ENCODE measurements at places on chromosomes 6 and 20.
A peak's percentile ranks its signal among the peaks of the same experiment; 100 is the strongest.

- no peak overlapping the region for H3K27ac ChIP-seq
- H3K4me3 ChIP-seq, result no peak overlapping the region
- H3K4me1 ChIP-seq, result no peaks in the 10 kb centered on the region
- no peaks in the 10 kb centered on the region for H3K27me3 ChIP-seq
- no peaks in the 10 kb centered on the region for H3K36me3 ChIP-seq
- DNase-seq, result no peak
Measured at GRCh38 chr6:2848851-2849250, 7.2 kb upstream of the SERPINB1 start.

DNA sequence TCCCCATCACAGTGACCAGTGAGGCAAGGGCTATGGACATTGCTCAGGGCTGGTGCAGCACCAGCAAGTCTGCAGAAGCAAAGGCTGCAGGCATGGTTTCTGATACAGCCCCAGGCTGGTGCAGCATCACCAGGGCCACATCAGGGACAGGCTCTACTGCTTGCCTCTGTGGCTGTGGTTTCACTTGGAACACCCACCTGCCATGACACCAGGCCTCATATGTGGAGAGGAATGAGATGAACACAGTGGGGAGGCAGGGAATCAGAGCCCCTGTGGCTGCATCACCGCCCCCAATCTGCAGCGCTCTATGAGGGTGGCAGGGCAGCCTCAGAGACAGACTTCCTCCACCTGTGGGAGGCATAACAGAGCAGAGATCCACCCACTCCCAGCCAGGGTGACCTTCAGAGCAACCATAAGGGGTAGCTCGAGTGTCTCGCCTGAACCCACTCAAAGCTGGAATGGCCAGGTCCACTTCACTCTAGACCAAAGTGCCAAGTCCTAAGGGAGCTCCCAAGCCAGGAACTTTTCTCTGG lies 7.9 kb downstream of the RING1 start:
- H3K27me3 ChIP-seq, result no peaks in the 10 kb centered on the region
- no peak overlapping the region for H3K4me3 ChIP-seq
- no peak for DNase-seq
- no peak overlapping the region for H3K27ac ChIP-seq
- no peaks in the 10 kb centered on the region for H3K36me3 ChIP-seq
- no peaks in the 10 kb centered on the region for H3K4me1 ChIP-seq

DNA sequence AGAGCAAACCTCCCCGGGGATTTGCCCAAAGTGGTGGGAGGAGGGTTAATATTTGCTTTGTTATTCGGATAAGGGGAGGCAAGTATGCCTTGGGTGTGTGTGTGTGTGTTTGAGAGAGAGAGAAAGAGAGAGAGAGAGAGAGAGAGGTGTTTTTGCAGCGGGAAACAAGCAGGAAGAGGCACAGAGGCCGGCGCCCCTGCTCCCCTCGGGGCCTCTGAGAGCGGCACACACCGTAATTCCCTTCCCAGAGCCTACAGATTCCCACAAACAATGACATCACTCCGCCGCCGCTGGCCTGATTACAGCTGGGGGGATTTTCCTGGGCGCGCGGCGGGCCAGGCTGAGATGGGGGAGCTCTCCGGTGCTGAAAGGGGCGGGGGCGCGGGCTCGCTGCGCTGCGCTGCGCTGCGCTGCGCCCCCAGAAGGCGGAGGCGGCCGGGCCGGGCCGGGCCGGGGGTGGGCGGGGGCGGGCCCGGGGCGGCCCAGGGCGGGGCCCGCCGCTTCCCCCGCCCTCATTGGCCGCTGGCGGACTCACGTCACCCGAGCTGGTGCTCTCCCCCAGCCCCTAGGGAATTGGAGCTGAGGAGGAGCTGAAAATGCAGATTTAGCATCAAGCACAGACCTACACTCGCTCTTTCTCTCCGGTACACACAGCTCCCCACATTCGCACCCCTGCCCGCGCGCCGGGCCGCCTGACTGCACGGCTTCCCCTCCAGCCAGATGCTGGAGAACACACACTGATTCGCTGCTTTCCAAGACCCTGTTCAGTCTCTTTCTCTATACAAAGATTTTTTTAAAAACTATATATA lies at the start of gene PCSK2:
PCSK2 (plus strand) TSS at position 631 of the 809 bp plus-strand sequence. CDS start 266 bp downstream, outside the sequence.
- H3K4me3 ChIP-seq, result peak within 1 kb of the TSS; percentile 41

- no peak overlapping the region for H3K27ac ChIP-seq
- no peaks in the 10 kb centered on the region for H3K4me1 ChIP-seq
- no peaks in the 10 kb centered on the region for H3K27me3 ChIP-seq
- no peak overlapping the region for H3K4me3 ChIP-seq
Measured at GRCh38 chr20:57724610-57725405, 15.0 kb upstream of the PMEPA1 start.

DNA sequence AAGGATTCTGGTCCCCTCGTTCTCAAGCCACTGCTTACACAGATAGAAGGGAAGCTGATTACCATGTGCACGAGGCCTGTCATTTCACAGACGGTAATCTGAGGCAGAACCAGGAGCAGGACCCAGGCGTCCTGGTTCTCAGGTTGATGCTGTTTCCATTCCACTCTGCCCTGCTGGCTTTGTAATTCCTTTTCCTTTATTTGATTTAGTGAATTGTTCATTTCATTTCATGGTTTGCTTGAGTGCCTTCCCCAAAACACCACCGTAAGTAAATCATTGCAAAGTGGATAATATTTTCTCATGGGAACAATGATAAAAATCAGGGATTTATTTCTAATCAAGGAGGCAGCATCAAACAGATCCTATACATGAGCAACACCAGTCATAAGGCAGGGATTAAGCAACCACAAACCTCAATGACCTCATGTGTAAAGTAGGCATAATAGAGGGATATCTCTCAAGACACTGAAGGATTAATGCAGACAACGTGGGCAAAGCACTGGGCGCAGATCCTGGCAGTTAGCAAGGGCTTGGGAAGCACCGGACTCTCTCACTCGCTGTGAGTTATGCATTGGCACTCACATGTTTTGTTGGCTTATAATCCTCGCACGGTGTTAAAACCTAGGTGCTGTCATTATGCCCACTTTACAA lies 229.5 kb upstream of the FOXQ1 start:
- H3K4me3 ChIP-seq, result no peak overlapping the region
- no peaks in the 10 kb centered on the region for H3K4me1 ChIP-seq
- no peaks in the 10 kb centered on the region for H3K36me3 ChIP-seq
- H3K27me3 ChIP-seq, result no peaks in the 10 kb centered on the region

- no peak overlapping the region for H3K27ac ChIP-seq
- no peaks in the 10 kb centered on the region for H3K4me1 ChIP-seq
Measured at GRCh38 chr6:16042751-16043150, 86.1 kb upstream of the MYLIP start.

DNA sequence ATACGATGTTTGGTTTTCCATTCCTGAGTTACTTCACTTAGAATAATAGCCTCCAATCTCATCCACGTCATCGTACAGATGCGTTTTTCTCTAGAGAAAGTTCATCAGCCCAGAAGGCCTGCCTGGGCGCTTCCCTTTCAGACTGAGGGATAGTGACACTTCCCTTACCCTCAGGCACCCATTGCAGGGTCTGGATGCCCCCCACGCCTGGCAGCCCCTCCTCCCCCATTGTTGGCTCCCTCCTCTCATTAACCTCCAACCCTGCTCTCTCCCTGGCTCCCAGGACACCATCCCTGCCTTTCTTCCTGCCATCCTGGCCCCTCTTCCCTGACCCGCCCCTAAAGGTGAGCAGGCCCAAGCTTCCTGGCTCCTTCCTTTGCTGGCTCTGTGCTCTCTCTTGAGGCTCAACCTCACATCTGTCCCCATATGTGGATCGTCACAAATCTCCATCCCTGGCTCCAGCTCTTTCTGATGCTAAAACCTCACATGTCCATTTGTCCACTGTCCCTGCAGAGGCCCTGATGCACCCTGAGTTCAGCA lies 145.2 kb downstream of the SYCP2 start:
- DNase-seq, result peak; percentile 34
- H3K36me3 ChIP-seq, result no peaks in the 10 kb centered on the region
- H3K27me3 ChIP-seq, result no peaks in the 10 kb centered on the region
- no peak overlapping the region for H3K27ac ChIP-seq
- H3K4me1 ChIP-seq, result no peaks in the 10 kb centered on the region
- no peak overlapping the region for H3K4me3 ChIP-seq

DNA sequence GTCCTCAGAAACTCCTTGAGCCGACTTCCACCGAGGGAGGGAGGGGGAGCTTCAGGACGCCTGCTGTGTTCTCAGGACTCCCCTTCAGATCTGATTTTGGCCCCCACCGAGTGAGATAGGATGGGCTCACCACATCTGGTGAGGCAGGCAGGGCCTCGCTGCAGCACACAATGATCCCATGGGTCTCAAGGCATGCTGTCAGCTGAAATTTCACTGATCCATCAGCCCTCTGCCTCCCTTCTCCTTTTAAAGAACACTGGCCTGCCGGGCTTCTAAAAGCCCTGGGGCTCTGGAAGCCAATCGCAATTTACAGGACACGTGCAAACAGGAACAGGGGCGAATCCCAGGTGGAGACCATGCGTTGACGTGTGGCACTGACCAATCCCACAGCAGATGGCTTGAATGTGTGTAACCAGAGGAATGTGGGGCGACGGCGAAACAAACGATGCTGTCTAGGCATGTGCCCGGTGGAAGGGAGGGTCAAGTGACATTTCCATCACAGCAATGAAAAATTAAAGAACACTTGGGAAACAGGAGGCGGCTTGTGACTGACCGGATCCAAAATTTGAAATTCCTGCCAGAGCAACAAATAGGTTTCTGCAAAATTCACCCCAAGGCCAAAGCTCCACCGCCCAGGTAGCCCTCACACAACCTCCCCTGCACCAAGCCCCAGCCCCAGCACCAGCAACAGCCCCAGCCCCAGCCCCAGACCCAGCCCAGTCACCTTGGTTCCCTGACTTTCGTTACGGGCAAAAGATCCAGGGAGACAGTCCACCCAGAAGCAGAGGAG lies 167.1 kb upstream of the ZNF337 start:
- H3K27ac ChIP-seq, result no peak overlapping the region
- no peak for DNase-seq
- peak overlapping the region; percentile 49 for H3K4me3 ChIP-seq
- no peaks in the 10 kb centered on the region for H3K36me3 ChIP-seq
- peaks cover 7% of the 10 kb centered on the region for H3K4me1 ChIP-seq

DNA sequence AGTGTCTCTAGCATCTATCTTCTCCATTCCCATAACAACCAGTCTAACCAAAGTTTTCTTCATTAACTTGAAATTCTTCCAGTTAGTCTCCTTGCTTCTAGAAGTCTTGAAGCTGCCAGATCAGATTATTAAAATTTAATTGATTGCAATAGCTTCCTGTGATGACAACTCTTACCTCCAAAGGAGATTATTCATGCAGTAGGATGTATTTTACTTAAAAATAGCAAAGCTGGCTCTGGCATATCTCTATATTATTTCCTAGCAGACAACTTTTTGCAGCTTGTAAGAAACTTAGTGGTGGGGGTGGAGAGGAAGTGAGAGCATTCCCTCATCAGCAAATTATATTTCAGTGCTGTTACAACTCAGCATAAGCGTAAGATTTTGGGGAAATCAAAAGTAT lies 290.4 kb downstream of the GRIK2 start:
- no peaks in the 10 kb centered on the region for H3K36me3 ChIP-seq
- DNase-seq, result no peak
- no peak overlapping the region for H3K27ac ChIP-seq
- H3K4me1 ChIP-seq, result no peaks in the 10 kb centered on the region
- H3K4me3 ChIP-seq, result no peak overlapping the region

- H3K4me1 ChIP-seq, result no peaks in the 10 kb centered on the region
- no peaks in the 10 kb centered on the region for H3K27me3 ChIP-seq
- no peak for DNase-seq
- no peak overlapping the region for H3K4me3 ChIP-seq
Measured at GRCh38 chr6:107555449-107555848, 65.5 kb downstream of the SOBP start.

GRCh38 chr6:116561377-116562018 lies 7.9 kb downstream of the CALHM4 start:
- no peak overlapping the region for H3K27ac ChIP-seq
- peak; percentile 76 for DNase-seq
- H3K36me3 ChIP-seq, result no peaks in the 10 kb centered on the region
- no peaks in the 10 kb centered on the region for H3K4me1 ChIP-seq
- H3K4me3 ChIP-seq, result peak overlapping the region; percentile 42
- no peaks in the 10 kb centered on the region for H3K27me3 ChIP-seq

DNA sequence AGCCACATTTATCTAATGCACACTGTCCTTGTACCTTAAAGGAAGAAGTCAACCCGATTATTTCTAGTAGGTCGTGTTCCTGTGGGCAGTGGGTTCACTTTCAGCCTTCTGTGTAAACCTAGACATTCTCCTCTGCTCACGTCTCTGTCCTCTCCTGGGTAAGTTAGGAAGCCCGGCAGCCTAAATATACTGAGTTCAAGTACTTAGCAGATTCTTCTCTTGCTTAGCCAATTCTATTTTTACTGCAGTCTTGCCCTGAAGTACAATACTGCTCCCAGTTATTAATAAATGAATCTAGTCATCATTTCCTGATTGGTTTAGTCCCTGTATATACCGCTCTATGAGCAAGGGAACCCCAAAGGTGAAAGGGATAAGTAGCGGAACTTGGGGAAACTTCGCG lies 14.6 kb upstream of the GPR63 start:
- H3K4me1 ChIP-seq, result no peaks in the 10 kb centered on the region
- H3K36me3 ChIP-seq, result no peaks in the 10 kb centered on the region

Measured in breast epithelium (tissue), 4 donors.